ENCODE measurements at places on chromosomes 2 and 18.

DNA sequence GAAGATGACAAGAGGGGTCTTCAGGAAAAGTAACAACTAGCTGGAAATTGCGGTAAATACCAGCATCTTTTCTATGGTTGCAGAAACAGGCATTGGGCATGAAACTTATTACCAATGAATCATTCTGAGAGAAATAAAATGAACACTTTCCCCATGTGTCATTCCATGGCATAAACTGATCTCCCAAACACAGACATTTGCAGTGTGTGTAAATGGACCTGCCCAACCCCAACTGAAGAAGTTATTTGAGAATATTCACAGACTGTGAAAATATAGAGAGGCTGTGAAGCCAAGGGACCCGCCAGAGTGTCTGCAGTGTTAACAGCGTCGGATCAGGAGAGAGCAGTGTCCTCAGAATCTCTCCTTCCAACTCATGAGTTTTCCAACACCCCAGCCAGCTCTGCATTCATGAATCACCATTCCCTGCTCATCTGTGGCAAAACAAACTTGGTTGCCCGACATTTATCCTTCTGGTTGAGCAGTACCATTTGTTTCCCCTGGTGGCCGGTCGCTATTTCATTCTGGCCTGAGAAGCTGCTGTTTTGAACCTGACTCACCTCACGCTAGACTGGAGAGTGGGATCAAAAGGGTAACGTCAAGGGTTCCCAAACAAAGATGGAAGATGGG is 238.4 kb downstream of the PID1 start:
- no peak for DNase-seq

DNA sequence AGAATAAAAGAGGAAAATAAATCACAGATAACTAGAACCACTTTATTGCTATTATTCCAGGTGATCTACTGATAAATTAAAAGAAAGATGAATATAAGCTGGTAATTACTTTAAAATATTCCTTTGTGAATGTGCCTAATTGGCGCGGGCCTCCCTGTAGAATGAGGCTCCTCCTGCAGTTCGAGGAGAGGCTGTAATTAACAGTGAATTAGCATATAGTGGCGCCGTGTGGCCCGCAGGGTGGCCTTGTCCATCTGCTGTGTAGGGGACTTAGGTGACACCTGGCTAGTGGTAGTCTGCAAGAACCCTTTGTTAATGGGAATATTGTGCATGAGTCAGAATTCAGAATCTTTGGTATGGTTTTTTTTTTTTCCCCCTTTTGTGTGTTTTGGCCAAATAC is 119.8 kb downstream of the AGAP1 start:
- DNase-seq: no peak

GRCh38 chr2:213016984-213017351 is 134.4 kb downstream of the IKZF2 start:
- no peak for DNase-seq

DNA sequence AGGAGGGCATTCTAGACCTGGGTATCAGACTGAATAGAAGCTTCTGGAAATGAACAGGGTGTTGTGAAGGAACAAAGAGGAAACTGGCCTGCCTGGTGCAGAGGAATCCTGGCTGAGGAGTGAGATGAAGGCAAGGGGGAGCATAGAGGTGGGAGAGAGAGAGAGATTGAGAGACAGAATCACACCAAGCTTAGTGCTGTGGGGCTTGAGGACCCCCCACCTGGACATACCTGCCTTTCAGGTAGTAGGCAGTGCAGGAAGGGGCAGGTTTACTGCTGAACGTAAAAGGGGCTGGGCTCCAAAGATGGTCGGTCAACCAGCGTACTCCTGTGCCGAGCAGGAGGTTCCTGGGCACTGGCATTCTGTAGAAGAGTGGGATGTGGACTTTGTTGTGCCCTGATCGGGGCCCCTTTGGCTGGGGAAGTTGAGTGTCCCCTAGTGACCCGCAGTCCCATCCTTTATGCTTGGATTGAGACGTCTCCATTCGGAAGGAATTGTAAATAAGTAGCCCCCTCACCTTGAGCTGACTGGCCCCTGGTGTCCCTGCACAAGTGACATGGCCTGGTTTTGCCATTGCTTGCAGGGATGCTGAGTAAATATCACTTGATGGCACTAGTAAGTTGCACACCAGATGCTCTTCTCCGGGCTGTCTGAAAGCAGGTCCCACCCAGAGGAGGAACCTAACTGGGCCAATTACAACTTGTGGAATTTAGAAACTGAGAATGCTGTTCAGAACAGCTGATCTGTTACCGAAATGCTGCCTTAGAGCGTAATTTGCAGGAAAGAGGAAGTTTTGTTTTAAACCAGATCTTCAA is 1.4 kb downstream of the UBE2F start:
- DNase-seq: peak; percentile 53

GRCh38 chr2:178542161-178542560 is 61.9 kb downstream of the PLEKHA3 start:
- DNase-seq: no peak

GRCh38 chr2:111662771-111663470 is 221.1 kb downstream of the ANAPC1 start:
- peak; percentile 55 for DNase-seq

GRCh38 chr2:52862801-52863200 is 904.8 kb upstream of the CHAC2 start:
- DNase-seq: no peak

GRCh38 chr2:77579076-77579769 is 57.0 kb upstream of the LRRTM4 start:
- DNase-seq: no peak

DNA sequence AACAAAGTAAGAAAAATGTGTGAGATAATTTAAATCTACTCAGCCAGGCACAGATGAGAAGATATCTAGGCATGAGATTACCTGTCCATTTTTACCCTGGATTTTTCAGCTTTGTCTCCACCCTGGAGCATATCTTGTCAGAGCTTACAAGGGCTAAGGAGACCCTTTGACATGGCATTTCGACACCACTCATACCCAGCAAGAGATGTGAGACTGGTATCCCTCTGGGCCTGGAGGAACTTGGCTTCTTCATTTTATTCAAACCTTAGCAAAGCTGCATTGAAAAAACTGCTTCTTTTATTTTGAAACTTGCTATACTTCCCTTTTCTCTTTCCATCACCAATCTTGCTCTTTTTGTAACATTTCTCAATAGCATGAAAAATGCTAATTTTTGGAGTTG is 194.9 kb upstream of the HNMT start:
- DNase-seq: no peak

GRCh38 chr18:8609659-8610458 is 622 bp downstream of the RAB12 start:
- peak; percentile 51 for DNase-seq

DNA sequence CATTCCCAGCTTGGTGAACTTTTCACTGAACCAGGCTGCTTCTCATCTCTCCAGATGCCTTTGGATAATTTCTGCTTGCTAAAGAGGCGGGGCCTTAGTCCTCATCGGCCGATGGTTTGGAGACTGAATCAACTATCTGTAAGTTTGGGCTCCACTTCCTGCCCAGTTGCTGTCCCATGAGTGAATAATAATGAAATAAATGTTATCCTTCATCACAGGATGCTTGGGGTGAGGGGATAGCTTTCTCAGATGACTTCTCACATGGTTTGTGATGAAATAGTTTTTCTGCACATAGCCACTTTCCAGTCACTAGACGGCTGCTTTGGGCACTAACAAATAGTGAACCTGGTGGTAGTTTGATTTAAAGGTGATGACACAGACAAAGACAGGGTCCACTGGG is 376.6 kb upstream of the TRIB2 start:
- DNase-seq: no peak

- no peak for DNase-seq
These were observed 12.8 kb downstream of the STK39 start for GRCh38 chr2:168234407-168235085.

DNA sequence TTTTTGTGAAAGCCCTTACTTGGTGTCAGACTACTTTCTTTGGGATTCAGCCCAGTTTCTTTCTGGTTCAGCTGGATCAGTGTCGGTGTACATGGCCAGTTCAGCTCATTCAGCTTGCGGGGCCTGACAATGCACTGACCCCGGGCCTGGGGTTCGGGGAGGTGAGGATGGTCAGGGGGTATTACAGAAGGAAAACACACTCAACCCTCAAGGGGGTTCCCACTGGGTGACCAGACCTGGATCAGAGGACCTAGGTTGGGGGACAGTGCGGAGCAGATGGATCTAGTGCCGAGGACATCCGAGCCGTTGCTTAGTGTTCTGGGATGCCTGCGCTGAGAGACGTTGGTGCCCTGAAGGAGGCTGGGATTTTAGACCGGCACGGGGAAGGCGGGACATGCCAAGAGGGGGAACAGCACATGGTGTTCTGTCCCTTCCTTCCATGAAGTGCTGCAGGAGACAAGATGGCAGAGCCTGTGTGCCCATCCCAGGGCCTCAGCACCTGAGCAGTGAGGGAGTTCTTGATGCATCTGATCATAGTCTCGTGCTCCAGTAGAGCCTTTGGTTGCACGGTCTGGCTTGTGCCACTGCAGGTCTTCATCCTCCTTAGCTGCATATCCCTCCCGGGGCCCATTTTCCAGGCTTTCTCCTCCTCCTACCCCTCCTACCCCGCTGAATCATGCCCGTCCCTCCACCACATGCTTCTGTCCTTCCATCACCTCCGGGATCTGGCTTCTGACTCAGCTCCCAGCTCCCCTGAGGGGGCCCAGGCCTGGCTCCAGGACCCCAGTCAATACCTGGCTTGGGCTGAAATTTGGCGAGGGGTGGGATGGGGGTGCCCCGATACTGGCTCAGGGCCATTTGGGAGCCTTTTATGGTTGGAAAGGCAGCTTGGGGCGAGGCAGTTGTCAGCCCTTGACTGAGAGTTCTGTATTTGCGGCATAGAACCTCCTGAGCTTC is 18.0 kb downstream of the SPEG start:
- no peak for DNase-seq

DNA sequence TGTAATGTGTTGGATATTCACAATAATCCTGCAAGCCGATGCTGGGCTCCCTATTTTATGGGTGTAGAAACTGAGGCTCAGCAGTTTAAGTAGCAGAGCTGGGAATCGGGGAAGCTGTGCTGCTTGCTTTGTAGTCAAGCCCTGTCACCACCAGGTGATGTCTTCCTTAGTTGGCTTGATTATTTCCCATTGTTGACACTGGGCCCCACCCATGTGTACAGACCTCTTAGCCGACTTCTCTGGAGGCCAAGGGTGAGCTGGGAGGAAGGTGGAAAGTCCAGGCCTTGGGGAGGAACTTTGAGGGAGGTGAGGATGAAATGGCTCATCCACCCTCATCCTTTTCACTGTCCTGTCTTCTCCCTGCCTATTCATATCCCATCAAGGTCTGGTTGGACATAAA is 60.0 kb downstream of the CAPN13 start:
- no peak for DNase-seq

GRCh38 chr2:169955940-169956339 is 128.7 kb downstream of the UBR3 start:
- no peak for DNase-seq

GRCh38 chr2:241560883-241561474 is 2.4 kb downstream of the BOK start:
- no peak for DNase-seq

- DNase-seq: no peak
These were observed 250.2 kb downstream of the LPIN1 start for GRCh38 chr2:11996618-11997017.

DNA sequence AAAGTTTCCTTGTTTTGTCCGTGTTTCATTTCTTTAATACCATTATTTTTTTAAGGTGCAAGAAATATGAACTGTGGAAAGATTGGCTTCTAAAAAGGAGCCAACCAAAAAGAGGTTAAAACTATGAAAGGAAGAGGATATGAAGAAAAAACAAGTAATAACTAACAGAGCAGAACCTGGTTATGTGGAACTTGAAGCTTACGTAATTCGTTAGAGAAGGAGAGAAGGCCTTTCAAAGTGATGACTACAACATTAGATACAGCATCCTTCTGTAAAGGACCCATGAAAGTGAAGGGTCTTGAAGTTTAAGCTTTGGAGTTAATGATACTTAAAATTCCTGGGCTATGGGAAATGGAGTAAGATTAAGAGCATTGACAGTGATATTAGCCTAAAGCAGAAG is 84.5 kb downstream of the ANKRD12 start:
- no peak for DNase-seq

GRCh38 chr2:149513461-149513860 is 74.1 kb downstream of the MMADHC start:
- no peak for DNase-seq

GRCh38 chr2:6036211-6036610 is 344.0 kb downstream of the SOX11 start:
- DNase-seq: no peak

- peak; percentile 54 for DNase-seq
These were observed 21.8 kb downstream of the ATG4B start for GRCh38 chr2:241659150-241659739.

DNA sequence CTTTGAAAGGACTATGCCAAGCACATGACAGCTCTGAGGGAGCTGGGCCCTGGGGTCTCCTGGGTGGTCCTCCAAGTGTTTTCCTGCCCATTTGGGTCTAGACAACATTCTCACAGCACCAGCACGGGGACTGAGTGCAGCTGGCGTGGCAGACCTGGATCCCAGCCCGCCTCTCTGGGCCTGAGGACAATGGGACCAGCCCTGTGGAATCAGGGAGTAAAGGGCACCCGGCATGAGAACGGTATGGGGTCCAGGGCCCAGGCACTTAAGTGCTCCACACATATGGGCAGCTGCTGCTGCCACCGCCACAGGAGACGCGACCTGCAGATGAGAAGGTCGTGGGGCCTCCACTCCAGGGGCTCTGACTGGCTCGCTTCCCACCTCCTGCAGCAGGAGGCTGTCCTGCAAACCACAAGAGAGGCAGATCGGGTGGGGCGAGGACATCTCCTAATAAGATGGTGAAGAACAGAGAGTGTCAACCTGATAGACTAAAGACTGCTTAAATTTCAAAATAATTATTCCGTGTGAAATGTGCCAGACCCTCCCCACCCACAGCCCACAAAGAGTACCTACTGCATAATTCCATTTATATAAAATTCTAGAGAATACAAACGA is 46.3 kb downstream of the FAM178B start:
- DNase-seq: no peak

DNA sequence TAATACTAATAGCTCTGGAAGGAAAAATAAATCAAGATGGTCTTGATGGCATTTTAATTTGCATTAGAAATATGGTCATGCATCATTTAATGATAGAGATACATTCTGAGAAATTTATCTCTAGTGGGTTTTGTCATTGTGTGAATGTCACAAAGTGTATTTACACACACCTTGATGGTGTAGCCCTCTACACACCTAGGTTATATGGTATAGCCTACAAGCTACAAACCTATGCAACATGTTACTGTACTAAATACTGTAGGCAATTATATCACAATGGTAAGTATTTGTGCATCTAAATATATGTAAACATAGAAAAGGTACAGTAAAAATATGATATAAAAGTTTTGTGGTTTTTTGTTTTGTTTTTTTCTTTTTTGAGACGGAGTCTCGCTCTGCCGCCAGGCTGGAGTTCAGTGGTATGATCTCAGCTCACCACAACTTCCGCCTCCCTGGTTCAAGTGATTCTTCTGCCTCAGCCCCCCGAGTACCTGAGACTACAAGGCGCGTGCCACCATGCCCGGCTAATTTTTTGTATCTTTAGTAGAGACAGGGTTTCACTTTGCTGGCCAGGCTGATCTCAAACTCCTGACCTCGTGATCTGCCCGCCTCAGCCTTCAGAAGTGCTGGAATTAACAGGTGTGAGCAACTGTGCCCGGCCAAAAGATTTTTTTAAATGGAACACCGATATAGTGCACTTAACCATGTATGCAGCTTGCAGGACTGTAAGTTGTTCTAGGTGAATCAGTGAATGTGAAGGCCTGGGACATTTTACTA is 83.7 kb upstream of the UBXN4 start:
- peak; percentile 55 for DNase-seq
